Natural killer cell treated with Interleukin-12 subunit alpha and Interleukin-12 subunit beta and Interleukin-15 and Interleukin-18, amount 100 ng/mL, for 72 hours (primary cell): ENCODE measurements at places on chromosomes 1 and 21. TPM values are rescaled to one million over a fixed set of nuclear protein-coding genes. Genes with fewer than 3 reads are reported as not detected.

EFNA1 gene
- total RNA-seq = not detected

OR2L13 gene
- total RNA-seq = not detected

DHRS3 gene
- total RNA-seq = 178 TPM

IFI44L gene
- total RNA-seq = 1.4 TPM

ERRFI1 gene
- 6.3 TPM for total RNA-seq
